ENCODE measurements at places on chromosomes 2 and 18.

GRCh38 chr2:141766225-141766624 is 364.6 kb downstream of the LRP1B start:
- no peak for DNase-seq

DNA sequence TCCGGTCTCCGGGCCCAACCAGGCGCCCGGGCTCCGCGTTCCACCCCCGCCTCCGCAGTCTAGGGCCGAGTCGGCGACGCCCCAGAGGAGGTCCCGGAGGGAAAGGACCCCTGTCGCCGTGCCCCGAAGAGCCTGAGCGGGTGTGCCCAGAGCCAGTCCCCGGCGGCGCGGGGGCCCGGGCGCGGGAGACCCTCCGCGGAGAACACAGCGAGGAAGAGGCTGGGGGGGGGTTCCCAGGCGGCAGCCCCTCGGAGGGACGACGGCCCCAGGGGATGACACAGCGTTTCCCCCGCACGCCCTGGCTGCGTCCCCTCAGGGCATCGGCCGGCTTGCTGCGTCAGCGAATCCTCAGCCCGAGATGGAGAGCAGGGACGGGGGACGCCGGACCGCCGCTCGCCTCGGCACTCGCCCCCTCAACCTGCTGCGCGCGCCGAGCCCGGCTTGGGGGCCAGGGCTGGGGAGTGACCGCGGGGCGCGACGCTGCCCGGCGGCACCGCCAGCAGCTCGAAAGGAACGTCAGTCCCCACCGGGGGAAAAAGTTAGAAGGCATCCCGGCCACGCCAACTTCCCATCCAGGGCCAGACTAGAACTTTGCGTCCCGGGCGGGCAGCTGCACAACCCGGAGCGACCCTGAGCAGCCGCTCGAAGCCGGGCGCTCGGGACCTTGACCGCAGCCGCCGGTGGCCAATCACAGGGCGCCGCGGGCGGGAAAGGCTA is 711 bp downstream of the SFXN5 start:
- peak; percentile 40 for DNase-seq

DNA sequence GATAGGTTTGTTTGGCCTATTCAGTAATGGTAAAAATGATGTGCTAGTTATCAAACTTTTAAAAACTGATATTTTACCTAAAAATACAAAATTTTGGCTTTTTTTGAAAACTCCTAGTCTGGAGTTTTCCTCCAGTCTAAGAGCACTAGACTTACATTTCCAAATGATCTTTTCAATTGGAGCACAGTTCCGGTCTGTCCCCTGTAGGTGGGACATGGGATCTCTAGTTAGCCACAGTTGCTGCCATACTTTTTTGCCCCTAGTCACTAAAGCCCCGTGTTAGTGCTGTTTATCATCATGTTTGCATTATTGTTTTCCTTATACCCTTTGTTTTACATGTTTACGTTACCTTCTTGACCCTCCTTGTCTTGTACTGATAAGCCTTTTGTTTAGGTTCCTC is 52.4 kb downstream of the RELCH start:
- no peak for DNase-seq

DNA sequence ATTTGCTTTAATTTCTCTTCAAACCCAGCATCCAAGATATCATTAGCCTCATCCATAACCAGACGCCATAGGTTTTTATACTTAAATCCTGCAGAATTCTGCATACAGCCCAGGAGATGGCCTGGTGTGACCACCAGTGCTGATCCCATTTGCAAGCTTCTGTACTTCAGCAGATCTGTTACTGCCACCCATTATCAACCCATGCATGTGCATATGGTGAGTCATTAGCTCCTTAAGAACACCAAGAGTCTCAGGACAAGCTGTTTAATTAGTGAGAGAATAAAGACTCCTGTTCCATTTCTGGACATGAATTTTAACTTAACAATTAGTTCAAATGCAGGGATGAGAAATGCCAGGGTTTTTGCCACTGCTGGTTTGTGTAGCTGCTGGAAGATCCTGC is 110.7 kb upstream of the TANK start:
- no peak for DNase-seq

- DNase-seq = no peak
These were observed 222.8 kb downstream of the FBXO15 start for GRCh38 chr18:73924836-73925235.

DNA sequence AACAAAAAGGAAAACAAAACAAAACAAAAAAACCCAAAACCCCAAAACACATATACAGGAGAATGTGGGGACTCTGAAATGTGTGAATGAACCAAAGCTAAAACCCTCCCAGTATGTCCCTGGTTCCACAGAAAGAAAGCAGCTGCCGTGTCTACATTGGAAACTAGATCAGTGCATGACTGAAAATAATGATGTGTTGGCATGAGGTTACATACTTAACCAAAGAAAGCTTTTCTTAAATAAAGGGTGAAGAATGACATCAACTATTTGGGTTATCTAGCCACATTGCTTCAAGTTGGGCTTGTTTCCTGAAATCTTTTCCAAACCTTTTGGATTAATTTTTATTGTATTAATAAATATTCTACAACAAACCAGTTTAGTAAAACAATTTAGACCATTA is 91.9 kb upstream of the FN1 start:
- no peak for DNase-seq

GRCh38 chr2:16908656-16909055 is 243.0 kb upstream of the CYRIA start:
- no peak for DNase-seq

DNA sequence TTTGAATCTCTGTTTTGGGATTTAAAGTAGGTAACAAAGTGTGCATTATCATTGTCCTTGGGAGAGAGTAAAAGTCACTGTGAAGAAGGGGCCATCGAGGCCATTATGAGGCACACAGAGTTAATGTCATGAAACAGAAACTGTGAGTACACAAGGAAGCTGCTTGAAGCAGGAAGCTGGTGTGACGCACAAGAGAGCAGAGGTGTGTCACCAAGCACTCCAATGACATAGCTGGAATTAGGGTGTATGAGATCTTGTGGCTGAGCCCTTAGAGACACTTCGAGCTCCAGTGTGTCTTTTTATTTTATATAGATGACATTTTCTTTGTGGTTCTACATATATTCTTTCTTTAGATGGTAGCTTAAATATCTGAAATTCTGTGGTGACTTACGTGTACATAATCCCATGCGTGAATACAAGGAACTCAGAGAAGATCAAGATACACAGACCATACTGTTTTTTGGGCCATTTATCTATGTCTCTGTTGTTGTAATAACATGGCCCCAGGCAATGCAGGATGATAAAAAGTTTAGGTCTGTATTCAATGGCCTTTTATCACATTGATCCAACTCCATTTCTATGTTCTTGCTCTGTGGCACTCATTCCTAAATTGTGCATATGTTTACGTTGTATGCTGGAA is 164.7 kb upstream of the FAM98A start:
- DNase-seq = no peak

GRCh38 chr2:168212167-168212566 is 35.2 kb downstream of the STK39 start:
- no peak for DNase-seq

- DNase-seq = peak; percentile 66
These were observed 4.7 kb downstream of the SERTAD2 start for GRCh38 chr2:64649013-64649484.

GRCh38 chr2:22907330-22907729 is 477.6 kb upstream of the KLHL29 start:
- DNase-seq = peak; percentile 22

- DNase-seq = no peak
These were observed 72.9 kb downstream of the PRPF40A start for GRCh38 chr2:152644189-152644873.

Measured in colonic mucosa (tissue), 4 donors.